HTR-8/SVneo (cell line): ENCODE measurements at places on chromosomes 2 and 18.

DNA sequence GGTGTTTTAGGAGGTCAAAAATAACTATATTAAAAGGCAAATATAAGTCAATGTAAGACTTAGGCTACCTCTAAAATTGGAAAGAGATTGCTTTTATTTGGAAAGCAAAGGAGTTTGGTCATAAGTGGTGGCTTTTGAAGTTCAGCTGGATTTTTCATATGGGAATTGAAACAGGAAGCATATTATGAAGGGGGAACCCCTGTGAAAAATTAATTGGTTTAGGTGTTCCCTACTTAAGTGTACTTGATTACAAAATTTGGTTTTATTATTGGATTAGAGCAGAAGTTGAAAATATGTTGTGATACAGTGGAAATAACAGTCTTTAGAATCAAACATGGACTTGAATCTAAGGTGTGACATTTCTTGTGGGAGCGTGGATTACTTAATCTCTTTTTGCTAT, 121.4 kb upstream of the TTC27 start:
- DNase-seq: no peak

GRCh38 chr2:134098321-134098720, 155.6 kb upstream of the MGAT5 start:
- no peak for DNase-seq

DNA sequence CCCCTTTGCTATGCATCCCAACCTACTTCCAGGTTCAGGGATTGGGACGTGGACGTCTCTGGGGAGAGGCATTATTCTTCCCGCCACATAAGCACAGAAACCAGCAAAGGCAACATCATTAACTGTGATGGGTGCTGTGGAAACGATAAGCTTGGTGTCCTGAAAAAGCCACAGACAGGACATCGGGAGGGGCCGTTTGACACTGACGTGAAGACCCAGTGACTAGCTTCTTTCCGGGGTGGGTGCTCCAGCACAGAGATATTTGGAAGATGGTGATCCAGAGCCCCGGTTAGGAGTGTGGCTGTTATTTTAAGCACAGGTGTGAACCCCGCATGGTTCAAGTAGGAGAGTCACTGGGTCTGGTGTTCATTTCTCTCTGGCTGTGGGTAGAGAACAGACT, 163.8 kb upstream of the HDAC4 start:
- DNase-seq: no peak

GRCh38 chr2:187547353-187547979, 6.8 kb downstream of the TFPI start:
- peak; percentile 69 for DNase-seq

DNA sequence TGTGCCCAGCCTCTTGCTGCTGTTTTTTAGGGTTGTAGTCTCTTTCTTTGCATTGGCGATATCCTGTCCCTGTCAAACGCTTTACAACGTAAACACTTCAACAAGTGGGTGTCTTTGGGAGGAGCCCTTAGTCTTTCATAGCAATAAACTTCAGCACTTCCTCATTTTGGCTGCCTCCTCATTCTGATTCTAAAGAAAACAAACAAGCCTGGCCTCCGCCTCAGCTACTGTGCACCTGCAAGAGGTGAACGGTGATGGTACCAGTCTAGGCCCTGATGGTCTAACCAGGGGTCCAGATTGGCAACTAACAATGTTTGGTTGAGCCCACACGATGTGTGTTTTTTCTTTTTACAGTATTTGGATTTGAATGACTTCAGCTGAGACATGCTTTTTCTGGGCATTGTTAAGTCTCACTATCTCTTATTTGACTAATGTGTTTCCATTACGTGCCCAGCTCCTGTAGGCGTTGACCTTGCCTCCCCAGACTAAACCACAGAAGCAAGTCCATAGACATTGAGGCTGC, 53.2 kb upstream of the CUL3 start:
- DNase-seq: no peak

DNA sequence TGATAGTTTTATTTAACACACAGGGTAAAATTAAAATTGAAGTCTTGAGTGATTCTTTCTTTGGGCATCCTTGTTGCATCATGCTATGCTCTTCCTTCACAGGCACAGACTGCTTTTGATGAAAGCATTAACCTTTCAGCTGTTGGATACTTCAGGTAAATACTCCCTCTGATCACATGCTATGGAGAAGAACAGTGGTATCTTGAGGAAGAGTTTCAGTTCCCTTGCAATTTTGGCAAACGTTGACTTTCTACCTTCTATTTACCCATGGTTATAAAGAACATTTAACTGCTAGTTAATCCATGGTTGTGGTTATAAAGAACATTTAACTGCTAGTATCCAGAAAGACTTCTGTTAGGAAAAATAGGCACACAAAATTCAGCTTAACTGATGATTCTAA, 75.7 kb downstream of the AOX1 start:
- DNase-seq: no peak

DNA sequence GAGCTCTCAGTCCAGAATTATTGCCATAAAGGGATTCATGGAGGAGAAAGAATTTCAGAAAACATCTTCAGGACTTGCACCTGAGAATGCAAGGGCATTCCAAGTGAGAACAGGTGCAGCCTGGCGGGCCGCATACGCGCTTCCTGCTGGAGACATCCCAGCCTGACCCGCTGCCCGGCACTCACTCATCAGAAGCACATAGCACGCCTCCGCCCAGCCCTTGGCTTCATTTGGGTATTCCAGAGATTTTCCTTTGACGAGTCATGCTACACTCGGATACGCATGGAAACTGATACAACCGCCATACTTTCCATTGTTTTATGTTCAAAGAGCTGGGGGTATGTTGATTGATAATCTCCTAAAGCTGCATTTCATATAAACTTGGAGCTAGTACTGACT, 228.0 kb upstream of the ID2 start:
- no peak for DNase-seq

- DNase-seq: no peak
Observed at GRCh38 chr2:162545254-162545653, 201.3 kb downstream of the GCA start.

DNA sequence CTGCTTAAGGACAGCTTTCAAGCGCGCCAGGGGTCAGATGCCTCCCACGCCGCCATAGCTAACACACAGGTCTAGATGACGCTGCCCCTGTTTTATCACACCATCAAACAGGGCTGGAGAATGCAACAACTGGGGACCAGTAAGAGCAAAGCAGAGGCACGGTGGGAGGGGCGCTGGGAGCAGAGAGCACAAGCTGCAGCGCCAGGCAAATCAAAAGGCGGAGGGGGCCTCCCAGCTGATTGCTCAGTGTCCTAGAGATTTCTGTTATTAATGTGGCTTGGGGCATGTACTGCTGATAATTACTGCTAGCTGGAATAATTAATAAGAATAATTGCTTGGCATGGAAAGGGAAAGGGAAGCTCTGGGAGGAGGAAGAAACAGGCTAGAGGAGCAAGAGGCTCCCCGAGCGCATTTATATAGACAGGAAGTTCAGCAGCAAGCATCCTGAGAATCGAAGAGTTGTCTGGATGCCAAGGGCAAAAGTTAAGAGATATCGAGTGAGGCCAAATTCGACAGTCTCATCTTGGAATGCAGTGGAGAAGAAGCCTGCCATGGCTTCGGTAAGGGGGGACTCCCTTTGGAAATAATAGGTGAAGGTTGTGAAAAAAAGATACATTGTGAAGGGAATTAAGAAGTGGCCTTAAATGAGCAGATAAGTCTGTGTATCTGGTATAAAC, 104.5 kb upstream of the ZNF521 start:
- no peak for DNase-seq

GRCh38 chr2:75098856-75099255, 100.5 kb downstream of the TACR1 start:
- peak; percentile 35 for DNase-seq

DNA sequence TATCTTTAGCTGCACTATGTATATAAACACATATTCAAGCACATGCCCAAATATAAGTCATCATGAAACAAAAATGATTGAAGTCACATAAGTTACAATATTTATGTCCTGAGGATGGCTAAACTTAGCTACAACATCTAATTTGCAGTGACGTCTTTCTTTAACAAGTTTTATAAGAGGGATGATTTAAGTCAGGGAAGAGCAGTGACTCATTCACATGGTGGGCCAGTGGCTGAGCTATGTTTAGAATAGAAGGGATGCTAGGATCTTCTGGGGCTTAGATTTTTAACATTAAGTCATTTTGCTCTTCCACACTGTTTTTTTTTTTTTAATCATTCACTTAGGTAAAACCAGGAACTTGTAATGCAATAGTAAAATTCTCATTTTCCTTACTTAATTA, 22.3 kb downstream of the ADCYAP1 start:
- no peak for DNase-seq

- DNase-seq: no peak
Observed at GRCh38 chr2:234126146-234126470, 75.6 kb downstream of the SPP2 start.

DNA sequence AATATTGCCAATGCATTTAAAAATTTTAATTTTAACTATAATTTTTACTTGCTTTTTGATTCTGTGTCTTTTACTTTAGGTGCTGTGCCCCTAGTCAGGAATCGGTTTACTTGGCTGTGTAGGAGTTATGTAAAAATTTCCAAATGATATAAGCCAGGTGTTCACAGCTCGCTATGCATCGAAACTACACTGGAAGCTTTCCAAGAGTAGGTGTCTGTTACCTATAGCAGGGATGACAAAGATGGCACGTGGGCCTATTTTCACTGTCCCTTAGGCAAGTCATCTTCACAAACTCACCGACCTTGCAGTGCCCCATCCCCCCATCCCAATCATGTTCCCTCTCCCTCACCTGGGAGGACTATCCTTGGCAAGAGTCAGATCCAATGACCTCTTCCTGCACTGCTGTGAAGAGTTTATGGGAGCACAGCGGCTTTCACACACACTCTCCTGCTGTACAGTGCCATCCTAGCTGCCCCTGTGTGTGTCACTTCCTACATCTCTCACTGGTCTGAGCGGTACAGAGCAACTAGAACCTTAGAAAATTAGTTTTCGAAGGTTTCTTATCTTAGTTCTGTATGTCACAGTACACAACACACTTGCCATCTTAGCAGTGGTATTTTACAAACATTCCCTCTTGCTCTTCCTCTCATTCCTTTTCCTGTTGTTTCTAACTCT, 49.2 kb upstream of the NAB1 start:
- no peak for DNase-seq

- no peak for DNase-seq
Observed at GRCh38 chr2:85949280-85949679, 60.5 kb upstream of the ST3GAL5 start.

GRCh38 chr2:129710670-129711495, 268.6 kb upstream of the RAB6C start:
- DNase-seq: no peak

DNA sequence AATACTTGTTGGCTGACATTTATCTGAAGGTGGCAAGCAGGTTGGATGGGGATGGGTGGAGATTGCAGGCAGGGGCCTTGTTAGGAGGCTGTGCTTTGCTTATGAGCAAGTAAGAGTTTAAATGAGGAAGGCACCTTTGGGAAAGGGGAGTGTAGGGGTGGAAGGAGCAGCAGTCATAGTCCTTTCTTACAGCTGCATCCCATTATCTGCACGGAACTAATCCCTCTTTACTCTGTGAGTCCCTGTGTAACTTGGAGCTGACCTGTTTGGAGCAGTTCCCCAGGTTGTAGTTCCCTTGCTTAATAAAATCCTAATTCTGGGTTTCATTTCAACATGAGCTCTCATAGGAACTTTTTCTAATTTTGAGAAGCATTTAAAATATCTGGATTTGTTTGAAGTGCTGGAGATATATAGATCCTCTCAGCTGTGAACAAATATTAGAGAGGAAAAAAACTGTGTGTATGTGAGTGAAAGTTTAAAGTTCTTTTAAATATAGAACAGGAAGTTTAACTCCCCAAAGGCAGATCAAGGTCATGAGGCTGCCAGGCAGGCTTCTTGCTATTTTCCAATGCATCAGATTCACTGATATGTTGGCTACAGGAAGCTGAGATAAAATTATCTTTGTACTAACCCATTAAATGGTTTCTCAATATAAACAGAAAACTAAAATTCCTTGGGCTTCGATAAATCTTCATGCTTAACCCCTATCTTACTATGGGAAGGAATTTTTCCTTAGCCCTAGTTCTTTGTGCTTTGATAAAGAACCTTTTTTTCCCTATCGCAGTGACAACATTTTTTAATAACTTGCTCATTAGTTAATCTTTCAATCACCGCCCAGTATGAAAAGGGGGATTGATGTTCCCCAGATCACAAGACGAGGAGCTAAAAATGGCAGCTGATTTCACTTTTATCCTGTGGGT, 104.6 kb upstream of the EML6 start:
- DNase-seq: no peak

- no peak for DNase-seq
Observed at GRCh38 chr2:174957050-174957449, 48.1 kb downstream of the CHN1 start.

GRCh38 chr18:5455674-5456073, 88.1 kb downstream of the EPB41L3 start:
- DNase-seq: peak; percentile 9

DNA sequence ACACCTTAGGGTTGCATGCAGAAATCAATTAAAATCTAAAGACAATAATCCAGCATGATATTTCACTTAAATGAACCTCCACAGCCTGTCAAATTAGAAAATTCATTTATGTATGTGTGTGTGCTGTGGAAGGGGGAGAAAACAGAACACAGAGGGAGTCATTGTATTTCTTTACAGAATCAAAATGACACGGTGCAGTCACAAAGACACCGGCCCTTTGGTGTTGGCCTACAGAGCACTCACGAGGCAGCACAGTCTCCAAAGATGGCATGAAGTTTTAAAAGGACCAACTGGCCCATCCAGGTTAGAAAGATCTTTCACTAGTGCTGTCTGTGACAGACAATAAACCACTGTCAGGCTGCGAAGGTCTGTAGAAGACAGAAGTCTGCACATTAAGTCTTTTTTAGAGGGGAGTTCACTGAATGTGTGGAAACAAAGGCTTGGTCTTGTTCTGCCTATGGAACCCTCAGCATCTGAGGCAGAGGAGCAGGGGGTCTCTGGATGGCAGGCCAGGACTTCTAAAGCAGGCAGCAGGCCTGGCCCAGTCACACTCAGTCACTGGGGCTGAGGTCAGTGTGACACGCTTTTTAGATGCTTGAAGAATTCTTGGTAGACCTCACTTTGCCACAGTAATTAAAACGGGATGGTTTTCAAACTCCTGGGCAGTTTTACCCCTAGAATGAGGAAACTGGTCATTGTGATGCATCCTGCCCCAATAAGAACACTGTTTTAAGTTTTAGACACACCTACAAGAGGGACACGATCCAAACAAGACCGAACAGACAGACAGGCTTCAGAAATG, 184.9 kb downstream of the AFF3 start:
- no peak for DNase-seq

DNA sequence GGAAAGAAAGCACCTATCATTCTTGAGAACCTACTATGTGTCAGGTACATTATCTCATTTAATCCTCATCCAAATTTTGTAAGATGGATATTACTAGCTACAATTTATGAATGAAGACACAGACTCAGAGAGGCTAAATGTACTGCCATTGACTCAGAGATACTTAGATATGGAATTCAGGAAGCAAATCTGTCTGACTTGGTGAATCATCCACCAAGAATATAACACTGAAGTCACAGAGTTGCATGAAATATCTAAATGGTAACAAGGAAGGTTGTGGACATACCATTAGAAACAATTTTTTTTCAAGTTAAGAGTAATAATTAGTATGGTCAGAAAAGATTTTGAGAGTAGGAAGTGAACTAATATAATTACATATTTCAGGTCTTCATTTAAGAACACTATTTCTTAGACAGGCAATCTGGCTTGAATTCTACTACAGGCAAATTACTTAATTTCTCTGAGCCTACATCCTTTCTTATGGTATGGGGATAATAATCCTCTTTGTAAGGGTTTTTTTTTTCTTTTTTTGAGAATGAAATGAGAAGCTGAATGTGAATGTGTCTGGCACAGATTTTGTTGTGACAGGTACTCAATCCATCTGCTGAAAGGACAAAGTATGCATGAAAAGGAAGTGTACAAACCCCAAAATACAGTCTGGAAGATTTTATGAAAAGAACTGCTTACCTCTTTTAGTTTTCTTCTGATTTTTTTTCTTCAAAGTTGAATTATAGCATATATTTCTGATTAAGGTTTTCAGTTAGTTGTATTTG, 14.8 kb upstream of the C2orf66 start:
- DNase-seq: peak; percentile 50
